ENCODE measurements at places on chromosomes 1 and 21.

DNA sequence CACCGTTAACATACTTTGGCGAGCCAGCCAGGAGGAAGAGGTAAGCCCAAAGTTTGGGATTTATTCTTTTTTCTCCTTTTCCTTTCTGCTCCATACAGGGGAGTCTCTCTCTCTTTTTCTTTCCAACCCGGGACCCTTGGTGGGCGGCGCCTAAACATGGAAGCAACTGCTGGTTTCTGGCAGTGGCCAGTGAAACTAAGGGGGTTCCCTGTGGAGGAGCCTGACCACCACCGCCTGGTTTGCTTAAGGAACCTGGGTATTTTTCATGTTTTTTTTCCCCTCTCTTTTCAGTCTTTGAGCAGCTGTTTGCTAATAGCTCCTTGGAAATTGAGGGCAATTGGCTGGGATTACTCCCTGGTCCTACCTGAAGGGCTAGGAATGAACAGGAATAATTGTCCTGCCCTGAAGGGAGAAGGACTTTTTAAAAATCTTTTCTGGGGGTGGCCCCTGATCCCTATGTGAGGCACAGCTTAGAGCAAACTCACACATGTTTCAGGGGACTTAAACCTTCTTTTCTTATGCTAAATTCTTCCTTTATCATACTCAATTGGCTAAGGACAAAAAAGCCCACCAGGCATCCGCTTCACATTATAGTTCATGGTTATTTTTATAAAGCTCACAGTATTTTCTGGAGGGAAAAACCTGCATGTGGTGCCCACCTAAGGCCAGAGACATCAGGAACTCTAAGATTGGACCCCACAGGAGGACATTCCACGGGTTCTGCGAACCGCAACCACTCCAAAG lies 61.3 kb upstream of the PLD5 start:
- DNase-seq = peak; percentile 44

- no peak for DNase-seq
Observed at GRCh38 chr1:81431624-81432000, 369.1 kb upstream of the ADGRL2 start.

- no peak for DNase-seq
Observed at GRCh38 chr1:233065685-233066084, 115.3 kb downstream of the NTPCR start.

DNA sequence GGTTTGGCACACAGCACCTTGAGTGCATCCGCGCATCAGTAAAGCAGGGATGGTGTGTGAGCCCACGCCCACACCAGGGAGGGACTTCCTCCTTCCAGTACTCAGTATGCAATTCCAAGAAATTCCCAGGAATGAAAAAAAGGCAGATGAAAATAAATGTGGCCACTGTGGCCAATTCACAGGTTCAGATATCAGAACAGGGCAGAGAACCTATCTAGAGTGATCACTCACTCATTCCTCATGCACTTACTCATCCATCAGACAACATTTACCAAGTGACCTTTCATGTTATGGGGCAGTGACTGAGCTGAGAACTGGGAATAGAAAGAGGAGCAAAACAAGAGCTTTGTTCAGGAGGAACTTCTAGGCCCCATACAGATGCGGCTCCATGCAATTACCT lies 113.7 kb downstream of the ZSCAN20 start:
- DNase-seq = no peak

DNA sequence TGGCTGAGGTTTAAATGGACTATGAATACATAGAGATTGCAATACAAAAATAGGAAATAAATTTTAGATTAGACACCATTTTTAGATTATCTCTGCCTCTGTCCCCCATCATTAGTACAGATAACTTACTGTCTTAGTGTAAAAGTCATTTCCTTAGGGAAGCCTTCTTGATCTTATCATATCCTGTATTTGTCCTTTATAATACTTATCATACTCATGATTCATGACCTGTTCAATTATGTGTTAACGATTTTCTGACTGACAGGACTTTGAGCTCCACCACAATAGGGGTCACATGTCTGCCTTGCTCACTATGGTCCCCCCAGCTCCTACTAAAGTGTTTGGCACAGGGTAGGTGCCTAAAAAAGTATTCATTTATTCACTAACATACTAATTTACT lies 14.6 kb downstream of the TEX38 start:
- no peak for DNase-seq

- no peak for DNase-seq
Observed at GRCh38 chr1:248814351-248814750, 11.4 kb downstream of the SH3BP5L start.

DNA sequence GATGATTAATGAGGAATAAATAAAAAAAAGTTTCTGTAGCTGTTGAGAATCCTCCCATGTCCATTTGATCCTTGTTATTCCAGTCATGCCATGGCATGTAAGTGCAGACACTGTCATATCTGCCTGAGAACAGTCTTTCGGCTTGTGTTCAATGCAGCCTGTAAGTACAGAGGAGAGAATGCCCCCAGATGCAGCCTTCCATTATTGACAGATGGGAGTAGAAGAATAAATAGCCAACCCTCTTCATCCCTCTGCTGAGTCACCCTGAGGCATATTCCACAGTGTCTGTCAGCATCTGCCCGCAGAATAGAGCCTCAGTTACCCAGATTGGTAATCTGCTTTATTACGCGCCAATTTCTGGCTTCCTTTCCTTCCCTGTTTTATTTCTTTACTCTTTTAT lies 139.4 kb downstream of the LRRC7 start:
- no peak for DNase-seq

- no peak for DNase-seq
Observed at GRCh38 chr1:111199881-111200801, at the start of gene DENND2D. DENND2D (minus strand) TSS chr1:111200646; CDS start chr1:111200459, 187 bp downstream.

DNA sequence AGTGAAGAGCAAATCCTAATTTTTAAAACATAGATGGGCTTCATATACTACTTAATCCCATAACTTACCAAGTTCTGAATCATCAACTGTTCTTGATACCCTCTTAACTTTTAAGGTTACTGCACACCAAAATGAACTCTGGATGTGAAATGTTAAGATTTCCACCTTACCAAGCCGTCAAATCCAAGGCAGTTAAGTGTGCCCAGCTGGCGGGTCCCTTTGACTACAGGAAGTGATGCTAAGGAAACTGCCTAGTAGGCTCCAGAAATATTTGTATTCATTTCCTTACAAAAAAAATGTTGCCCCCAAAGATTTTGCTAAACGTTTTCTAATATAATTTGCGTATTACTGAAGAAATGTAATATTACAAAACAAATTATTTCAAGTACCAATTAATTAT lies 10.7 kb downstream of the NRIP1 start:
- no peak for DNase-seq

DNA sequence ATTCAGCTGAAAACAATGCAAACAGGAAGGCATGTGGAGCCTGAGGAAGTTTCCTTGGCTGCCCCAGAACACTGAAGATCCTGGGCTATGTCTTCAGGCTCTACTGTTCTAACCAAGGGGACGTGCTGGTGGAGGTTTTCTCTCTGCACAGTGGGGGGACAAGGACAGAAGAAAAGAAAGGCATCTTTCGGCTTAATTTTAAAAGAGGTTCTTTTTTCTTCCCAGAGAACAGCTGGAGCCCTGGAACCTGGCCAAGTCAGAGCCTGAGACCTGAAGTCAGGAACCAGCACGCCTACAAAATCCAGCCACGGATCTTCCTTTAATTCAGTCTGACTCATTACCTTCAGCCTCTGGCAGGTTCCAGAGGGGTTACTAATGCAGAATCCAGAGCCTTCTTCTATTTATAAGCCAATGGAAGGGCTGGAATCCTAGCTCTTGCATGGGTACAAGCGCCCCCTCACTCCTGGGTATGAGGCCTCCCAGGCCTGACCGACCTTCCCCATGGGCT lies 19.8 kb downstream of the CTNNBIP1 start:
- DNase-seq = no peak

- DNase-seq = no peak
Observed at GRCh38 chr1:76669131-76669530, 198.1 kb upstream of the ST6GALNAC5 start.

DNA sequence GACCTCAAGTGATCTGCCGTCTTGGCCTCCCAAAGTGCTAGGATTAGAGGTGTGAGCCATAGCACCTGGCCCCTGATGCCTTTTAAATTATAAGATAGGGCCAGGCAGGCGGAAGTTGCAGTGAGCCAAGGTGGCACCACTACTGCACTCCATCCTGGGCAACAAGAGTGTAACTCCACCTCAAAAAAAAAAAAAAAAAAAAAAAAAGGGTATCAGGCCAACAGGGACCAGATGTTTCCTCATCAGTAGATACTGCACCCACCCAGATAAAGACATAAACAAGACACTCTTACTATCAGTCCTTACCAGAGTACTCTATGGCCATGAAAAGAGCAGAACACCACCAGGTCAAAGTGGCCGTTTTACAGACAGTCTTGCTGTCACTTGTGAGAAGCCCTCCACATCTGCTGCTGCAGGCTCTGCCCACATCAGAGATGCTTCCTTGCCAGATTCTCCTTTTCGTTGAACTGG lies 3.3 kb downstream of the C21orf58 start:
- no peak for DNase-seq

GRCh38 chr21:25944672-25945213 lies 210.0 kb downstream of the GABPA start:
- no peak for DNase-seq

DNA sequence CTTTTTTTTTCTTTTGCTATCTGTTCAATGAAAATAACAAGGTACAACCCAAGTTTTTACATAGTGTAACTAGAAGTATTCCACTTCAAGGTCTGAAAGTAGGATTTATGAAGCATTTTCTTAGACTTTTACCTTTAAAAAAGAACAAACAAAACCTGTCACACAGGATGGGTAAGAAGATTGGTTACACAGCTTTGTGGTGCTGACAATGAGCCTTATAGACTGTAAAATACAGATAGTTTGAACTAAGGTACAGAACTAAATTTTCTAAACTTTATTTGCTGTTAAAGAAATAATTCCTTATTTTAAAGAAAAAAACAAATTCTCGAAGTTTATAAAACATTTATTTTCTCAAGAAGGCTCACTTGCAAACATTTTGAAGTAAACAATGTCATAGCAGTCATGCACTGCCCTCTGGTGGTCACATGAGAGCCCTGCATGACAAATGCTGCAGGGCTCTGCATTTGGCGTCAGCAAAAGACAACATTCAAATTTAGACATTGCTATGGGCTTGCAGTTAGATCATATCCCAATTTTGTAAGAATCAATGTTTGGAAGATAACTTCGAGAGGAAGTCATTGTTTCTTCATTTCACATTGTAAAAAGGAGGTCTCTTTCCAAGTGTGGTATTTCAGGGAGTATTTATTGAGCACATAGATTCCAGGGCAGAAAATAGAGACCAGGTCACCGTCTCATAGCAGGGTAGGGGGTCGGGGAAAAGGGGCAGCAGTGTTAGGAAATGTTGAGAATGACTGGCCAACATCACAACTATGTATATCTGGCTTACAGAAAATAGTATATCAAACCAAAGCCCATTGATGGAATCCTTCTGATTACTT lies 115.3 kb upstream of the FMN2 start:
- DNase-seq = peak; percentile 68

GRCh38 chr1:102099916-102100315 lies 103.2 kb upstream of the OLFM3 start:
- no peak for DNase-seq

- DNase-seq = no peak
Observed at GRCh38 chr1:165420655-165421054, 24.3 kb downstream of the RXRG start.

GRCh38 chr1:213083112-213083445 lies 32.0 kb downstream of the RPS6KC1 start:
- no peak for DNase-seq

DNA sequence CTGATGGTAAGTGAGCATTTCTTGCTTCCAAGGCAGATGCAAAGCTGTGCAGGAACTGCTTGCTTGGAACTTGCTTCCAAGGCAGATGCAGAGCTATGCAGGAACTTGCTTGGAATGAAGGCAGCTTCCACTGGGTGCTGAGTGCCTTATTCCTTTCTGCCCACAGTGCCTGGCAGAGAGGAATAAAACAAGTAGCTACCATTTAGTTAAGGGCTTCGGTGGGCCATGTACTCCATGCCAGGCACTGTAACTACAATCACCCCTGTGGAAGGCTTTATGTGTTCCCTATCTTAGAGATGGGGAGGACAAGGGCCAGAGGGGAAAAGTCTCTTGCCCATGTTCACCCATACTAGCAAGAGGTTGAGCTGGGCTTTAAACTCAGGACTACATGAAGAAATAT lies 8.3 kb downstream of the MROH7 start:
- DNase-seq = no peak

GRCh38 chr1:226403201-226404034 lies 4.5 kb downstream of the PARP1 start:
- DNase-seq = peak; percentile 32

GRCh38 chr1:180156631-180157091 lies 2.0 kb downstream of the QSOX1 start:
- DNase-seq = no peak

- DNase-seq = no peak
Observed at GRCh38 chr1:33347650-33347992, 26.7 kb upstream of the A3GALT2 start.

DNA sequence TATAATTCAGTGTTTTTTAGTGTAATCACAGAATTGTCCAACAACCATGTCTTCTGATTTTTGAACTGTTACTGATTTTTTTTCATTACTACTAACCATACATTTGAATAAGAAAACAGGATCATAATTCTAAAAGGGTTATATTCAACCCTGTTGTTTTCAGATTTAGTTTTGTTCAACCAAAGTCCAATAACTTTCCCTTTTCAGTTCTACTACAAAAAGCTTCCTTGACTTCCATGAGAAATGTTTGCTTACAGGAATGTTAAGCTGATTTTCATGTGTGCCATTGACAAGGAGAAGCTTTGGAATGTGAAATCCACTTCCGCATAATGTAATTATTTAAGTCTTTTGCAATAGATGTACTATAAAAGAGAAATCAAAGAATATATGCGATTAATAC lies 72.0 kb upstream of the ZNF326 start:
- DNase-seq = no peak

- no peak for DNase-seq
Observed at GRCh38 chr1:38133304-38133703, 86.7 kb upstream of the POU3F1 start.

DNA sequence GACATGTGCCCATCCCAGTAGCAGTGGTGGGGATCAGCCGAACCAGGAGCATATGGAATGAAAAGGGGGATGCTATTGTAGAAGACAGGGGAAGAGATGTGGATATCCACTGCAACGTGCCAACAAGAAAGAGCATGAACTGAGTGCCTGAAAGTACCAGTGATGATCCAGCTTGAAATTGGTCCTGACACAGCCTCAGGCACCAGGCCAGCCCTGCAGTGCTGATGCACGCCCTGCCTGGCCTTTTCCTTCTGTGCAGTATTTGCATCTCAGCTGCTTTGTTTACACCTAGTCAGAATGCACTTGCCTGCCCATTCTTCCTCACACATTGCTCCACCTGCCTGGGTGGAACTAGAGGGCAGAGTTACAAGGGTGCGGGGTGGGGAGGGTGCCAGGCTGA lies 50.3 kb upstream of the ARTN start:
- no peak for DNase-seq

Measured in WTC11 (cell line).